CD4-positive, alpha-beta memory T cell (primary cell): ENCODE measurements at places on chromosomes 13 and 19.

DNA sequence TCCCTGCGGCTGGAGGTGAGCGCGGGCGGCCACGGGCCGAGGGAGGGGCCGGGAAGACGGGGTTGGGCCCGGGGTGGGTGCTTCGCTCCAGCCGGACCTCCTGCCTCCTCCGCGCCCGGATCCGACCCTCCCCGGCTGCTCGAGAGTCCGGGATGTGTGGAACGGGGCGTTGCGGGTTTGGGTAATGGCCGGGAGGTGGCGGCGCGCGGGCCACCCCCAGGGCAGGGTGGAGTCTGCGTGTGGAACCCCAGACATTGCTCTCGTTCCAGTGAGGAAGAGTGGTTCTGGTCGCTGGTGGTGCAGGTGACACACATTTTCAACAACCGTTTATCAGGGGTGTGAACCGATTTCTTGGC lies 38.8 kb downstream of the ARHGEF7 start:
- peak; percentile 77 for DNase-seq

- no peak for DNase-seq
These were observed 1842.3 kb downstream of the PCDH9 start for GRCh38 chr13:65387743-65388347.

DNA sequence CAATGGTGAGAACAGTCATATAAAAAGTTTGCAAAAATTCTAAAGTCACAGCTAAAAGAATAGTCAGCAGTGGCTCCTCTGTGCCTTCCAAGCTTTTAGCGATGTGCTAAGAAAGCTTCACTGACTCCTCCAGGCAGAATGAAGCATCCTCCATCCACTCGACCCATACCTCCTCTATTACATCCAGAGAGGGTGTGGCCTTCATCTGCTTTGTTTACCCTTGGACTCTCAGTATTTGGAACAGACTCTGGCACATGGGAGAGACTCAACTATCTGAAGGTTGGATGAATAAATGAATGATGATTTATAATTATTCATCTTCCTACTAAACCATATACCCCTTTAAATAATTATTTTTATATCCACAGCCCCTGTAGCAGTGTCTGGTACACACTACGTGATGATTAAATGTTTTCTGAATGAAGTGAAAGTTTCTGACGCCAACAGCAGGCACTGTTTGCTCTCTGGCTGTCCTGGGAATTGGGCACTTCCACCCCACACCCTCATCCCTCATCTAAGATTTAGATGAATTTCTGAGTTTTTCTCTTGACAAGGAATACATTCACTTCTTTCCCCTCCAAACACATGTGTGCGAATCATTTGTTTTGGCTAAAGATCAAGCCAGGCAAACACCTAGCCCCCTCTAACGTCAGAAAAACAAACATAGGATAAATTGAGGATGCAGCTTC lies 93.9 kb downstream of the NUFIP1 start:
- DNase-seq = no peak

DNA sequence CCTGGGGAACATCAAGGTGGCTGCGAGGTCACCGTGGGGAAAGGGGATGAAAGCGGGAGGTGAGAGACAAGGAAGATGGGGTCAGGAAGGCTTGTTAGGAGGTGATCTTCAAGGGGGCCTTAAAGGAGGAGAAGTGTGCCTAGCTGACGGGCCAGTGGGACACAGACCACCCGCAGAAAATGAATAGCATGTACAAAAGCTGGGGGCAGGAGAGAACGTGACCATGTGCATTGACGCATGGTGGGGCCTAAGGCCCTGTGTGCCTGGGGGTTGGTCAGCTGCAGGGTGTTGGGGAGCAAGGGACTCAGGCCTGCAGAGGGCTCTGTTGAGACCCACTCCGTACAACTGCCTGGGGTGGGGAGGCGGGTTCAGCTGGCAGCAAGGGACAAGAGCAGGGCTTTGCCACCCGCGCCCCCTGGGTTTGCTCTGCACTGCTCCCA lies 5.9 kb downstream of the RAB8A start:
- no peak for DNase-seq

DNA sequence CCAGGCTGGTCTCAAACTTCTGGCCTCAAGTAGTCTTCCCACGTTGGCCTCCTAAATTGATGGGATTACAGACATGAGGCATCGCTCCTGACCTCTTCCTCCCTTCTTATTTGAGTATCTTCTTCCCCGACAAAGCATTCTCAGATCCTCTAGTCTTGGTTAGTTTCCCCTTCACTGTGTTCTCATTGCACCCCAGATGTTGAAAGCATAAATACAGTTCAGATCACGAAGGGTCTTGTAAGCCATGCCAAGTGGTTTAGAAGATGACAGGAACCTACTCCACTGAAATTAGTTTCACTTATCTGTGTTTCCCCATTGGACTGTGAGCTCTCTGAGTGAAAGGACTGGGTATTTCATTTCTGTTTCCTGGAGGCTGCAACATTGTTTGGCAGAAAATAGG lies 100.7 kb downstream of the DGKH start:
- no peak for DNase-seq

- no peak for DNase-seq
These were observed 563.1 kb downstream of the EFNB2 start for GRCh38 chr13:105972306-105972721.

DNA sequence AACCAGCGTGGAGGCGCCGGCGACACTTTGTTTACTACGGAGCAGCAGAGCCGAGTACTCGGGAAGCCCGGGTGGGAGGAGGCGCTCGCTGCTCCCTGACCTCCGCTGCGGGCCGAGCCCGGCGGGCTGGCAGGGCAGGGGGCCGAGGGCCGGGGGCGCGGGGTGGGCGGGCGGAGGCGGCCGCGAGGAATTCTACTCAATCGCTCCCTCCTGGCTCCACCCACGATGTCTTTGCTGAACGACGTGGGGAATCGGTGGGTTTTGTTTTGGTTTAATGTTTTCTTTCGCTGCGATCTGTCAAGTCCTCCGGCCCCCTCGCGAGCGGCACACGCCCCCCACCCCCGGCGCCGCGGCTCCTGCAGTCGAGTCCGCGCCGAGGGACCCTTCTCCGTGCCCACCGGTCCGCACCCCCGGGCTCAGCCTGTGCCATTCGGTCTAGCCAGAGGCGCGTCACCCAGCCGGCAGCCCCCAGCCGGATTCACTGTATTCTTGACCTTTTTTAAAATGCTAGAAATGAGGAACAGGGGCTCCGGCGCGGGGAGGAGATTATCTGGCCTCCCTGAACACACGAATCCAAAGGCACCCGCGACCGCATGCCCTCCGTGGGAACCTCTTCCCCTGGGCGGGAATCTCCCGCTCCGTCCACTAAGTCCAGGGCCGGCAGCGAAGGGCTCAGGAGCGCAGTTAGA lies 636 bp upstream of the FOXO1 start:
- no peak for DNase-seq

DNA sequence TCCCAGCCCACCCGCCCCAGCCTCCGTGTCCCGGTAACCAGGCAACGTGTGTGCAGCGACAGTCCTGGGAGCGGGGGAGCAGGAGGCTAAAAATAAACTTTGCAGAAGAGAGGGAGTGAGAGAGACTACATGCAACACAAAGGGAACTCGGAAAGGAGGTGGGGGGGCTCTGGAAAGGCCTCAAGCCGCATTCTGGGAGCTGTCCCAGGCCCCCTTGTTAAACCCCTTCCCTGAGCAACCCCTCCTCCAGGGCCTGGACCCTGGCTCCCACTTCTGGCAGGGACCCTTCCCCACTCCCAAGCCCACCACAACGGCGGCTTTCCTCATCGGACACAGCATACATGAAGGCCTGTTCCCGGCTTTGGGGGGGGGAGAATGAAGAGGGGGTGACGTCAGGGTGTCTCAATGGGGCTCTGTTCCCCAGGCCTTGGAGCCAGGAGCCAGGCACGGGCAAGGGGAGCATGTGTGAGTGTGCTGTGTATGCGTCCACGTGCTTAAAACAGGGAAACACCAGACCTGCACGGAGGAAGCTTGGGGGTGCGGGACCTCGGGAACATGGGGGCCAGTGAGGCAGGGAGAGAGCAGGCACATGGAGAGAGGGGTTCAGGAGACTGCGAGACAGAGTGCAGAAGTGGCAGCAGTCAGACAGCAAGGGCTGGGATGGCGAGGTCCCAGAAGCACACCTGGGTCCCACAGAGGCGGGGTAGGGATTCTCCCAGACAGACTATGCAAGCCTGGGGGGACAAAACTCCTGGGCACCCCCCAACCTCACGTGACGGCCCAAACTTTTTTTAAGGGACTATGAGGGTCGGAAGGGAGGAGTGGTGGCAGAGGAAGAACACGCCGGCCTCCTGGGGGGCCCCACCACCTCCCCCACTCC lies 2.3 kb downstream of the ERF start:
- DNase-seq = no peak

DNA sequence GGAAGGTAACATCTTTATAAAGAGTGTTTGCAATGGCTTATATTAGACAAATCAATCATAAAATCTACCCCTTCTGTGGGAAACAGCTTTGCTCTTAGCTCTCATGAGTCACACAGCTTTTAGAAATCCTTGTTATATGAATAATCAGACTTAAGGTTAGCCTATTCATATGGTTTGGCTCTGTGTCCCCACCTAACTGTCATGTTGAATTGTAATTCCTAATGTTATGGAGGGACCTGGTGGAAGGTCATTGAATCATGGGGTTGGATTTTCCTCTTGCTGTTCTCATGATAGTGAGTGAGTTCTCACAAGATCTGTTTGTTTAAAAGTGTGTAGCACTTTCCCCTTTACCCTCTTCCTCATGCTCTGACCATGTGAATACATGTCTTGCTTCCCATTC lies 704.2 kb upstream of the KLHL1 start:
- no peak for DNase-seq

GRCh38 chr13:97459215-97459777 lies 25.3 kb downstream of the RAP2A start:
- DNase-seq = no peak

- peak; percentile 96 for DNase-seq
These were observed 15.2 kb upstream of the MYO1F start for GRCh38 chr19:8592231-8593009.

GRCh38 chr19:47283405-47284059 lies 8.8 kb downstream of the INAFM1 start:
- DNase-seq = no peak

GRCh38 chr19:19602136-19602712 lies 16.3 kb downstream of the PBX4 start:
- DNase-seq = peak; percentile 67

DNA sequence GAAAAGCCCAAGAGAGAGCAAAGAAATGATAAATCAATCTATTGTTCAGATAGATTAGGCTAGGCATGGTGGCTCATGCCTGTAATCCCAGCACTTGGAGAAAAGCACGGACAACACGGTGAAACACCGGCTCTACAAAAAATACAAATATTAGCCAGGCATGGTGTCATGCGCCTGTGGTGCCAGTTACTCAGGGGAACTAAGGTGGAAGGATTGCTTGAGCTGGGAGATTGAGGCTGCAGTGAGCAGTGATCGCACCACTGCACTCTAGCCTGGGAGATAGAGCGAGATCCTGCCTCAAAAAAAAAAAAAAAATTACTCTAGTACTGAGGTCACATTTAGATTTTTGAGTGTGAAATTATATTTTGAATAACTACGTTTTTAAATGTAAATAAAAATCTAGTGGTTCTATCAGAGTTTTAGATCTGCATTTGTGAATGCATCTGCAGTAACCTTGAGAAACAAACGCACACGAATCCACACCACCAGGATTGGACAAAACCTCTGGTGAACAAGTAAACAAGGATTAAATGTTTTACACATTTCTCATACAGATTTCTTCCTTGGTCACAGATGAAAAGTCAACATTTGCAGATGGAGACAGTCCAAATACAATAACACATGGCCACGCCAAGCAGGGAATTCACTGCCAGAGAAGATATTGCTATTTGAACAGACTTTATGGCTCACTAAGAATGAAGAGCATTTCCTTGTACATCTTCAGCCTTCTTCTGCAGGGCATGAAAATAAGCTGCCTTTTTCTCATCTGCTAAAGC lies 917.6 kb downstream of the PCDH9 start:
- no peak for DNase-seq

GRCh38 chr19:36652958-36653357 lies 13.7 kb downstream of the ZNF461 start:
- DNase-seq = no peak

DNA sequence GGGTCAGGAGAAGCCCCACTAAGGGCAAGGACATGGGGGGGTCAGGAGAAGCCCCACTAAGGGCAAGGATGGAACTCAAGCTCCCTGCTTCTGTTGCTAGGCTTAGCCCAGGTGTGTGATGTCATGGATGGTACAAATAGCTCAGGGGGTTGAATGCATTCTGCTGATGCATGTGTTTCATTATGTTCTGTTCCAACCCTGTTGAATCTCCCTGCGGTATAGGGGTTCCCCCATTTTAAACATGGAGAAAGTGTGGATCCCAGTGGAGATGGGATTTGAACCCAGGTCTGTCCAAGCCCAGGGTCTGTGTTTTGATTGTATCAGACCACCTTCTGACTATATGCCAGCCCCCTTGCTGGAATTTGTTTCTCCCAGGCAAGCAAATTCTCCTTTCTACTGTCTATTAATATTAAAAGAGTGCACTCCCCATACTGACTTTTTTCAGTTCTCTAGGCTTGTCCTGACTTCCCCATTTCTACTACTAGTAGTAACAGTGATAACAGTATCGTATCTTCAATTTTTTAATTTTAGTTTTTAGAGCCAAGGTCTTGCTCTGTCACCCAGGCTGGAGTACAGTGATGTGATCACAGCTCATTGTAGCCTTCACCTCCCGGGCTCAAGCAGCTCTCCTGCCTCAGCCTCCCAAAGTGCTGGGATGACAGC lies 6.7 kb downstream of the ZNF865 start:
- no peak for DNase-seq

DNA sequence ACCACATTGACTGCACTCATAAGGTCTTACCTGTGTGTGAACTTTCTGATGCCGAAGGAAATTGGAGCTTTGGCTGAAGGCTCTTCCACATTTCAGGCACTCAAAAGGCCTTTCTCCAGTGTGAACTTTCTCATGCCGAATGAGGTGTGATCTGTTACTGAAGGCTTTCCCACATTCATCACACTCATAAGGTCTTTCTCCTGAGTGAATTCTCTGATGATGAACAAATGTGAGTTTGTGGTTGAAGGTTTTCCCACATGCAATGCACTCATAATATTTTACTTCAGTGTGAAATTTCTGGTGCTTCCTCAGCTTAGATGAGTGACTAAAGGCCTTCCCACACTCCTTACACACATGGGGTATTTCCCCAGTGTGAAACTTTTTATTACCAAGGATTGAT lies 5.7 kb downstream of the ZNF132 start:
- DNase-seq = no peak

DNA sequence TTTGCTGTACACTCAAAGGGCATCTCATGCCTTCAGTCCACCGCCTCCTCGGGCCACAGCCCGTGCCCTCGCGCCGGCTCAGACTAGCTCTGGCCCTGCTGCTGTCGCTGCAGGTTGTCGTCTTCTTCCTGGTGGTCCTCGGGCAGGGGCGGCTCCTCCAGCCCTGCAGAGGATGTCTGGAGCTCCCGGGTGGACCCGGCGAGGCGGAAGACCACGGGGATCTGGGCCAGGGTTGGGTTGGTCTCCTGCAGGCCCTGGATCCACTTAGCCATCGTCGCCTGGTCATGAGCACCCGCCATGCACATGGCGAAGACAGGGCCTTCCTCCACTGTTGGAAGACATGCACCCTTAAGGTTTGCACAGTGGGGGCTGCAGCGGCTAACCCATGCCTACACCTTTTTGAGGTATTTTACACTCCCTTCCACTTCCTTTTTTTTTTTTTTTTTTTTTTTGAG lies 489 bp upstream of the ZNF653 start:
- DNase-seq = no peak

GRCh38 chr13:33696530-33696929 lies 121.4 kb upstream of the RFC3 start:
- DNase-seq = no peak
